Vagina (tissue), 2 donors: ENCODE measurements at places on chromosomes 7 and 10. TPM values are rescaled to one million over a fixed set of nuclear protein-coding genes. Genes with fewer than 3 reads are reported as not detected.

The SH2D4B gene
- total RNA-seq: not detected

The FAM180A gene
- 7.1 TPM for total RNA-seq

The IFIT5 gene
- 9.1 TPM for total RNA-seq

DNA sequence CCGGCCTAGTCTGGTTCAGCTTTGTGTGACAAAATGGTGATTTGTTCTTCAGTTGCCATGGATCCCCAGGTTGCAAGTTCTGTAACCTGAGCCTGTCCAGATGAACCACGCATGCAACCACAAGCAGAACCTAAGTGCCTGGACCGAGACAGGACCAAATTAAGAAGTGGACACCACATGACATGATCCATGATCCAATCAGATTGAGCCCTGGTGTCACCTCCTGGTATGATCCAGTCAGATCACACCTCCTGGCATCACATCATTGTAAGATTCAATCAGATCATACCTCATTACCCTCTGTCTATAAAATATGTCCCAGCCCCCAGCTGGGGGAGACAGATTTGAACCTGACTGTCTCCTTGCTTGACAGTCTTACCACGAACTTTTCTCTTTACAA lies 70.0 kb downstream of the MALSU1 start:
- H3K4me1 ChIP-seq: no peaks in the 10 kb centered on the region
- no peak overlapping the region for H3K27ac ChIP-seq
- no peaks in the 10 kb centered on the region for H3K36me3 ChIP-seq
- no peak overlapping the region for H3K4me3 ChIP-seq
- no peak for DNase-seq

- H3K27me3 ChIP-seq: no peaks in the 10 kb centered on the region
- peaks cover 55% of the 10 kb centered on the region for H3K4me1 ChIP-seq
- H3K4me3 ChIP-seq: no peak overlapping the region
- DNase-seq: no peak
- H3K27ac ChIP-seq: no peak overlapping the region
These were observed 100.1 kb downstream of the ZRANB1 start for GRCh38 chr10:125041856-125042506.

DNA sequence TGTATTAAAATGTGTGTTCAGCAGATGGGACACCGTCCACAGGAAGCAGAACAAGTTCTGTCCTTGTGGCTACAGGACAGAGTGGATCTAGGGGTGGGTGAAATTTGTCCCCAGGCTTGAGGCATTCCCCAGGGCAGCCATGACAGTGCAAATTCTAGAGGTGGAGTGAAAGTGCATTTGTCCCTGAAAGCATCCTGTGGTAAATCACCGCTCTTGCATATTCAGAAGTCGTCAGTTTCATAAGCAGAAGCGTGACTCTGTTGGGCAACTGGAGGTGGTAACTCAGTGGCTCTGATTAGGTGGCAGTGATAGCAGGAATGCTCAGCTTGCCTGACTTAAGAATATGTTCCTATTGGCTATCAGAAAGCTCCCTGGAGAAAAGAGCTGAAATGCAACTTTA lies 96.6 kb downstream of the SNX10 start:
- H3K36me3 ChIP-seq: no peaks in the 10 kb centered on the region
- no peak overlapping the region for H3K27ac ChIP-seq
- H3K4me1 ChIP-seq: no peaks in the 10 kb centered on the region
- no peak for DNase-seq

GRCh38 chr10:121751191-121751760 lies 153.0 kb upstream of the FGFR2 start:
- no peaks in the 10 kb centered on the region for H3K27me3 ChIP-seq
- DNase-seq: no peak
- no peaks in the 10 kb centered on the region for H3K36me3 ChIP-seq
- no peak overlapping the region for H3K27ac ChIP-seq
- peaks cover 13% of the 10 kb centered on the region for H3K4me1 ChIP-seq

DNA sequence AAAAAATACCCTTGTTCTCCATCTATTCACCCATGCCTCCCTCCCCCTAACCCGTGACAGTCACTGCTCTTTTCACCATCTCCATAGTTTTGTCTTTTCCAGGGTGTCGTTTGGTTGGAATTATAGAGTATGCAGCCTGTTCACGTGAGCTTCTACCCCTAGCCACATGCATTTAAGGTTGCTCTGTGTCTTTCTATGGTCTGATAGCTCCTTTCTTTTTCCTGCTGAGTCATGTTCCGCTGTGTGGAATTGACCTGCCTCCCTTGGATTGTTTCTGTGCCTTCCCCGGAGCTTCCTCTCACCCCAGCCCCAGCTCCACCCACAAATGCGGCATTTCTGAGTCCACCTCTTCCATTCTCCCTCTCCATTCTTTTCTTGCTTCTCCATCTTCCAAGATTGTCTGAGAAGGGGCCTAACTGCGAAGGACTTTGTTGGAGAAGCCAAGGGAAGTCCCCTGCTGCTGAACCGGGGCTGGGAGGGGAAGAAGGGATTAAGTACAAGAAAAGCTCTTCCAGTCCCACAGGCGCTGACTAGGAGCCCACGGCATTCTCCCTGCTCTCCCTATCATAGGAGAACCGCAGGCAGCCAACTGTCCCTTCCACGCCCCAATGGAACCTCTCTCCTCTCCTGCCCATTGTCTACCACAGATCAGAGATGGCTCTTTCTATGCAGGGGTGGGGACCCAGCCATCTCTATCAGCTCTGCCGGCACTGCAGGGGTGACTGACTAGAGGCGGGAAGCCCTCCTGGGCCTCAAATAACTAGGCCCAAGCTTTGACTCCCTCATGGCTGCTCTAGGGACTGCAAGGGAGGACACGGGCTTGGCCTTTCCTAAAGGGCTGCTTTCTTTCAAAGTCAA lies 87.5 kb upstream of the ANLN start:
- no peak overlapping the region for H3K4me3 ChIP-seq
- no peak for DNase-seq
- H3K27me3 ChIP-seq: no peaks in the 10 kb centered on the region
- peaks cover 12% of the 10 kb centered on the region for H3K36me3 ChIP-seq

DNA sequence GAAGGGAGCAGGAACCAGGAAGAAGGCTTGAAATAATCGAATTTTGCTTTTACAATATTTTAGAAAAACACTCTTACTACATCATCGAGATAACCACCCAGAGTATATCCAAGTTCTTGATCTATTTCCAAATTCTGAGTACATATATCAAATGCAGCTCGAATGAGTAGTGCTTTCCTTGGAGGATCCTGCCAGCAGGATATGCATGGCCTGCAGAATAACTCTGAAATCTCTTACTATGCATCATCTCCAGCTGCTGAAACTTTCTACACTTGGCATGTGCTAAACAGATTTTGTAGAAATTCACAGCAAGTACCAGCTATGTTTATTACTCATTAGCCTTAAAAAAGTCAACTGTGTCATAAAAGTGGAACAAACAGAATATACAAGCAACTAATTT lies 44.0 kb upstream of the ANK3 start:
- DNase-seq: no peak
- no peak overlapping the region for H3K4me3 ChIP-seq
- peaks cover 4% of the 10 kb centered on the region for H3K4me1 ChIP-seq
- no peaks in the 10 kb centered on the region for H3K36me3 ChIP-seq
- H3K27ac ChIP-seq: no peak overlapping the region

DNA sequence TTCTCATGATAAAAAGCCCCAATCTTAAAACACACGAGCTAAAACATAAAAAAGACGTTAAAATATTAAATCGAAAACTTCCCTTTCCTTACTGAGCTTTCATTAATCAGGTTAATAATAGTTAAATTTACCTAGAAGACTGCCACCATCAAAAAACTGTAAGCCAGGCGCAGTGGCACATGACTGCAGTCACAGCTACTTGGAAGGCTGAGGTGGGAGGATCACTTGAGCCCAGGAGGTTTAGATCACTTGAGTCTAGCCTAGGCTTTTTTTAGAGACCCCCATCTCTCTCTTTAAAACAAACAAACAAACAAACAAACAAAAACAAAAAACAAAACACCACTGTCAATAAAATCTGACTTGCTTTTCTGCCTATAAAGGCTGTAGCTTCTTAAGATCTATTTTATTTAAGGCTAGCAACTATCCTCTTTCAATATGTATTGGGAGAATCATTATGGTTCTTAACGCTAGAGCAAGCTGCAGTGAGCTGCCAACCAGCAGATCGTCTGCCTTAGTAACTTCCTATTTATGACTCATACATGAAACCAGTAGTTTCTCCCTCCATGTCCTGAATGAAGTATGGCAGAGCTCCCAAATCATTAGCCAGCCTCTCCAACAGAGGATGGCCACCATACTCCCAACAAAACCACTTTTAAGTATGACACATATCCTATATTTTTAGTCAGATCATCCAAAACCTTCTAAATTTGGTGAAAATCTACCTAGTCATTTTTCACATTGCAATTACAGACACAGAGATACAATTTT lies 163.7 kb downstream of the SRPK2 start:
- no peaks in the 10 kb centered on the region for H3K36me3 ChIP-seq
- DNase-seq: no peak
- no peak overlapping the region for H3K4me3 ChIP-seq

DNA sequence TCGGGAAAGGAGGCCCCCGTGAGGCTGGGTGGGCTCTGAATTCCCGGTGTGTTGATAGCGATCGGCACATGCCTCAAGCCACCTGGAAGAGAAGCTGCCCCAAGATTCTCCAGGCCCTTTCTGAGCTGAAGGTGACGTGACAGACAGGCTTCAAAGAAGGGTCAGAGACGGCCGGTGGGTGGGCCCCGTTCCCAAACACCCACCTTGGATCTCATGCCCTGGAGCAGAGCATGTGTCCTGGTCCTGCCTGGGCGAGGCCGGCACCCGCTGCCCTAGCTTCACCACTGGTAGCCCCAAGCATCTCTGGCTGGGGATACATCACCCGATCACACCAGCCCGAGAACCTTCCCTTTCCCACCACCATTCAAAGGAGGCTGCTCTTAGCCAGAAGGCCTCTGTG lies 399.0 kb downstream of the DNAJB6 start:
- H3K4me3 ChIP-seq: no peak overlapping the region
- H3K27ac ChIP-seq: no peak overlapping the region
- H3K27me3 ChIP-seq: no peaks in the 10 kb centered on the region
- H3K4me1 ChIP-seq: no peaks in the 10 kb centered on the region
- DNase-seq: no peak
- no peaks in the 10 kb centered on the region for H3K36me3 ChIP-seq

GRCh38 chr10:14500172-14500765 lies 169.5 kb upstream of the FRMD4A start:
- no peaks in the 10 kb centered on the region for H3K36me3 ChIP-seq
- H3K27ac ChIP-seq: no peak overlapping the region
- peaks cover 9% of the 10 kb centered on the region for H3K4me1 ChIP-seq
- H3K4me3 ChIP-seq: no peak overlapping the region

- H3K4me1 ChIP-seq: peaks cover 16% of the 10 kb centered on the region
- no peaks in the 10 kb centered on the region for H3K36me3 ChIP-seq
- no peak overlapping the region for H3K4me3 ChIP-seq
- H3K27me3 ChIP-seq: no peaks in the 10 kb centered on the region
- no peak for DNase-seq
These were observed 35.9 kb downstream of the ADAP1 start for GRCh38 chr7:918441-919113.

DNA sequence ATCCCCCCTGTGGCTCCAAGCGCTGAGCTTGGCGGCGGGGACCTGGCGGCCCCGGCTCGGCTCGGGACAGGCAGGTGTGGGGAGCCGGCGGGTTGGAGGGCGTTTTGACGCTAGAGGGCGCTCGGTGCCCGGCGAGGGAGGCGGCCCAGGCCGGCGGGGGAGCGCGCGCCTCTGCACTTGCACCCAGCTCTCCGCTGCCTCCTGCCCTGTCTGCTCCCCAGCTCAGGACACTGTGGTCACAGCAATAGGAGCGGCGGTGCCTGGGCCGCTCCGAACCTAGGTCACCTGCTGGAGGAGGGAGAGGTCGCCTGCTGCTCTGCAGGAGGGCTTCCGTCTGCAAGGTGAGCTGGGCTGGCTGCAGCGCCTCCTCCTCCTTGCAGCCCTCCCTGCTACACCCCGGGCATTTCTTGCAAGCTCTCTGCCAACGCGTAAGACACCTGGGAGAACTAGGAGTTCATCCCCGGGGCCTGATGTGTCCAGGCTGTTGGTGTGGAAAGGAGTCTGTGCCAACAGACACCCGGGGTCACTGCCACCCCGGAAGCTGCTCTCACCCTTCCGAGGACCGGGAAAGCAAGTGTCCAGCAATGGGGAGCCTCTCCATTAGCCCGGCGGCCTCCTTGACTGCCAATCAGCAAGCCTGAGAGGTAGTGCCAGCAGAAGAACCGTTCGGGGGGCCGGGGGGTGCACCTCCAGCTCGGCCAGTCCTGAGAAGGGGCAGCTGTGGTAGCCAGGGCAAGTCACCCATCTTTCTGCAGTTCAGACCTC lies 620.4 kb downstream of the GALNT17 start:
- no peak for DNase-seq
- peaks cover 5% of the 10 kb centered on the region for H3K4me1 ChIP-seq
- H3K27me3 ChIP-seq: no peaks in the 10 kb centered on the region
- no peak overlapping the region for H3K27ac ChIP-seq
- H3K4me3 ChIP-seq: no peak overlapping the region

DNA sequence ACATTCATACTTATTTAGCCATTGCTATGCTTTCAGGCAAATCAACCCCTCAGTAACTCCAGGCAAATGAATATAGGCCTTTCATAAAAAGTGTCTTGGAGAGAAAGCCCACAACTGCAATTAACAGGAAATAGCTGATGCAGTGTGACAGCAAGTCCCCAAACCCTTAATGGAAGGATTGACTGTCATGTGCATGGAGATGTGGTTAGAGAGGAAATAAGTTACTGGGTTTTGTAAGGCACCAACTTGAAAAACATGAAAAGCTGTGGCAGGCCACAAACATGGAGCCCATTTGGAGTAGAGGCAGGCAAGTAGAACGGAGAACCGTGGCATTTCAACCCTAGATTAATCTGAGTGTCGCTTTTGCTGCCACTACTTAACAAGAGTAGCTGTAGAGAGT lies 549.4 kb upstream of the C7orf33 start:
- no peak overlapping the region for H3K27ac ChIP-seq
- no peak for DNase-seq
- H3K4me1 ChIP-seq: no peaks in the 10 kb centered on the region
- H3K4me3 ChIP-seq: no peak overlapping the region
- no peaks in the 10 kb centered on the region for H3K36me3 ChIP-seq

DNA sequence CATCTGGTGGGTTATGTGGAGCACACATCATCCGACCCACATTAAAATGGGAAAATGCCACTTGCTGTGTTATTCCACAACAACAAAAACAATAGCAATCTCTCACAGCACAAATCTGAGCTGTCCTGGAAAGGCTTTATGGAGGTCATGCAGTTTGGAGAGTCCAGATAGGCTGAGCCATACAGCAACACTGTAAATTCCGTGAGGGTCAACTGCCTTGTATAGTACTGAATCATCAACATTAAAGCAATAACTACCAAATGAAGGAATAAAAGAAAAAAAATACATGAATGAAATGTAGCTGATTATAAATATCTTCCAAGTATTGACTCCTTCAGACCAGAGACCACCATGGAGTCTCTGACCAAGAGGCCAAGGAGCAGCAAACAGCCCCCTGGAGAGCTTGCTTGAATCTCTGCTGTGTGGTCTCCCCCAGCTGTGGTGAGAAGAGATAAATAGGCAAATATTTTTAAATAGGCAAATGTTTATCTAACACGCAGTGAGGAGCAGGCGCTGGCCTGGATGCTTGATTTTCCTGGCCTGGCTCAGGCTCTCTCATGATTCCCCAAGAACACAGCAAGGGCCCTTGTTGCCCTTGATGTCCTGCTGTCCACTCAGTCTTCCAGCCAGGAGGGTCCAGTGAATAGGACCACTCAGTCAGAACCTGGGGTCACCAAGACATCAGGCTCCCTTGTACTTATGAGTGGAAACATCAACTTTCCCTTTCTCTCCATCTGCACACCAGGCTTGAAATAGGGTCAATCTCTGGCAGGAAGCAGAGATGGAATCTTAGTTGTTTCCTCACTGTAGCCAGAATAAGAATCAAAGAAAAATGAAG lies 1021.3 kb downstream of the XPNPEP1 start:
- H3K4me1 ChIP-seq: no peaks in the 10 kb centered on the region
- DNase-seq: no peak
- H3K27ac ChIP-seq: no peak overlapping the region
- no peaks in the 10 kb centered on the region for H3K36me3 ChIP-seq
